ENCODE measurements at places on chromosomes 3 and 15.

GRCh38 chr3:118682921-118683320 is 351.7 kb downstream of the IGSF11 start:
- no peak for DNase-seq

- DNase-seq: no peak
Observed at GRCh38 chr15:75235051-75235673, 23.0 kb upstream of the GOLGA6C start.

GRCh38 chr15:74768099-74768770 is 13.6 kb upstream of the CSK start:
- DNase-seq: no peak

GRCh38 chr3:140177943-140178342 is 243.0 kb downstream of the CLSTN2 start:
- no peak for DNase-seq

- DNase-seq: no peak
Observed at GRCh38 chr3:122389892-122390291, 5.9 kb downstream of the FAM162A start.

DNA sequence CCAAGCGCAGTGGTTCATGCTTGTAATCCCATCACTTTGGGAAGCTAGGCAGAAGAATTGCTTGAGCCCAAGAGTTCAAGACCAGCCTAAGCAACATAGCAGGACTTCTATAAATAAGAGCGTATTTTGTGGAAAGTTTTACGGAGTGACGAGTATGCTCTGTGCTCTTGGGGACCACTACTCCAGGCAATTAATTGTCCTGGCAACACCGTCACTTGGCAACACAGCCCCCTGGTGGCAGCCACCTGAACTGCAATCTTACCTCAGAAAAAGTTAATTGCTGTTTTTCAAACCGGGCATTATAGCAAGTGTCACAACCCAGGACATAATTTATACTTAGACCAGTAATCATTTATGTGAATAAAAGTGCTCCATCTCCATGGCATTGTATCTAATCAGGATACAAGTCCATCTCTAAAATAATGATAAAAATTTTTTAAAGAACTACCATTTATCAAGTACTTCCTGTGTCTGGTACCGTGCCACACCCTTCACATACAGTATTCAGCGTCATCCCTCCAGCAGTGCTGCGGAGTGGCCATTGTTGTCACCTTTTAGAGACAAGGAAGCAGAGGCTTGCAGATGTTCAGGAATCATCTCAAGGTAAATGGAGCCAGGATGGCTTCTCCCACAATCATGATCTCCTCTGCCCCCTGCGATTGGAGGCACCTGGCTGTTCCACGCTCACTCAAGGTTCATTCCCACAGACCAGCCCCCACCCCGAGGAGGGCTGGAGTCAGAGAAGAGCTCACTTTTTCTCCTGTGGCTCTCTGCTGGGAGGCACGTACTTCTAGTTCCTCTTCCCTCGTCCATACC is 34.5 kb downstream of the PLA2G4D start:
- peak; percentile 79 for DNase-seq

DNA sequence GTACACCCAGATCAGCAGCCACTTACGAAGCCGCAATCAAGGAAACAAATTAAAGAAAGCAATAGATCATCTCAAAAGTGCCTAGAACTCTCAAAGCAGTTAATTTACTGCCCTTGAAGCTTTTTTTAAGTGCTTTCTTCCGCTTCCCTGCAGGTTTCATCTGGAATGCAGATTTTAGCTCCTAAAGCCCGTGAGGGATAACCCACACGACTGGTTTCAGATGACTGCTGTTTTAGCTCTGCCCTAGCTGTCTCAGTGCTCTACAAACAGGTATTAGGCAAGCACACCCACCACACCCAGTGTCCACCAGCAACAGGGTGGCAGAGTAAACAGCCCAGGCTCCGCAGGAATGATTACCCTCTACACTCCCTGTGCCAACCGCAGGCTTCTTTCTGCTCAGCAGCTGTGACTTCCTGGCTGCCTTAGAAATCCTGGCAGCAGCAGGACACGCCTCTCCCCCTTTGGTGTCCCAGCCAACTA is 126.0 kb downstream of the FMN1 start:
- DNase-seq: peak; percentile 38

DNA sequence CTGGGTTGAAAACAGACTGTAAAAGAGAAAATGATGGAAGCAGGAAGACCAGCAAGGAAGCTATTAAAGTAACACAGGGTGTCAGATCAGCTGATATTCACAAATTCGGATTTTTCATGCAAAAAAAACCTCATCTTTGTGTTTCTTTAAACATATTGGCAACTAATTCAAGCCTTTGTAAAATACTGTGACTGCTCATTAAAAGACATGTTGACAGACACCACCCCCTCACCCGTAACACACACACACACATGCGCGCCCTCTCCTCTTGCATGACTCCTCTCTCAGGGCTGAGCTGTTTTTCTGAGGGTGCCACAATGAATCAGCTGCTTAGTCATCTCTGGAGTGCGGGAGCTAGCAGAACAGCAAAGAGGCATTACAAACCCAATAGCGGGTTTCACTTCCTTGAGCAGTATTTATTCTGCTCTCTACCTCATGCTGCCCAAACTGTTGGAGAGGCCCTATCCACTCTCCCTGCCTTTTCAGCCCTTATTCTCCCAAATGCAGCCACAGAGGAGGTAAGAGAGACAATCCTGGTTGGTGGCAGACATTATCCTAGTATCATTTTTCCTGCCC is 35.8 kb upstream of the CCDC80 start:
- peak; percentile 80 for DNase-seq

GRCh38 chr3:50657816-50658215 is 16.9 kb upstream of the DOCK3 start:
- no peak for DNase-seq

GRCh38 chr3:33575311-33575710 is 135.1 kb upstream of the UBP1 start:
- DNase-seq: no peak

- no peak for DNase-seq
Observed at GRCh38 chr3:172185907-172186306, 146.5 kb downstream of the FNDC3B start.

GRCh38 chr3:57821765-57822164 is 65.7 kb downstream of the SLMAP start:
- no peak for DNase-seq

DNA sequence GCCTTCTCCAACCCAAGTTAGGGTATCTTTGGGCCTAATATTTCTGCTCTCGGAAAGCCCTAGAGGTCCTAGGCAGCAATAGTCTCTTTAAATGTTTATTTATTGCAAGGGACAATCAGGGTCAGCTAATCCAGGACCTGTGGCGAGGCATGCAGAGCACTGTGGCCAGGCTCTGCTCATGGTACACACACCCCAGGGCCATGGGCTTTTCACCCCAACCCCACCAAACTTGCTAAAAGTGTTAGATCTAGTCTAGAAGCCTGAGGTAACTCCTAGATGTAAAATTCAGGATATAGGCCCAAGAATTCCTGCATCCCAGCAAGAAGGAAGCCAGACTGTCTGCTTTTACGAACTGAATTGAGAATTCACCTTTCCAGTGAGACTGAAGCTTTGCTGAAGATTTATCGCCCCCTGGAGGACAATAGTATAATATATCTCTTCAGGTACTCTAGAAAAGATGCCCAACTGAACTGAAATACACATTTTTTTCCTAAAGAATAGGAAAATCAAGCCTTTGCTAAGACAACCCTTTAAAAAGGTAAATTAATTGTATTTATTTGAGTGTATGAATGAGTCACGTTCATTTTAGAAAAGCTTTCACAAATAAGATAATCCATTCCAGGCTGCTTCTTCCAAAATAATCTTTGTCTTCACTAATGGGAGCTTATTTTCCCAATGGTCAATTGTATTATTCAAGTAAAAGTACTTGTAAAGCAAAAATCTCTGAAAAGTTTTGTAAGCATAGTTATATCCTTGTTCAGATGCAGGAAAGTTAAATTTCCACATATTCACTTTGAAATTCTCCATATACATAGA is 89.8 kb downstream of the LRRC3B start:
- no peak for DNase-seq

DNA sequence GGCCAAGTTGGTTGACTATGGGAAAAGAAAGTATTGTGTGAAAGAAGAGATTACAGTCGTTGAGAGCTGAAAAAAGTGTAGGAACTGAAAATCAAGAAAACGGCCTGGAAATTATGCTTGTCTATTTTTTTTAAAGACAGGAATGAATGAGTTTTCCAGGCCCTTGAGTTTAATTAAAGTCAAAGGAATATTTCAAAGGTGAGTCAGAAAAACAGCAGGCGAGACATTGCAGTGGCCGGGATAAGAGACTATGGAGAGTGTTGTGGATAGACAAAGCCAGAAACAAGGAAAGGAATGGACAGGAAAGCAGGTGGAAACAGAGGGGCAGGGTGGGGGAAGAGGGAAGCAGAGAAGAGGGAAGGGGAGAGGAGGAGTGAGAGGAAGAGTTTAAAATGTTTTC is 275.1 kb upstream of the LRTM1 start:
- DNase-seq: no peak

DNA sequence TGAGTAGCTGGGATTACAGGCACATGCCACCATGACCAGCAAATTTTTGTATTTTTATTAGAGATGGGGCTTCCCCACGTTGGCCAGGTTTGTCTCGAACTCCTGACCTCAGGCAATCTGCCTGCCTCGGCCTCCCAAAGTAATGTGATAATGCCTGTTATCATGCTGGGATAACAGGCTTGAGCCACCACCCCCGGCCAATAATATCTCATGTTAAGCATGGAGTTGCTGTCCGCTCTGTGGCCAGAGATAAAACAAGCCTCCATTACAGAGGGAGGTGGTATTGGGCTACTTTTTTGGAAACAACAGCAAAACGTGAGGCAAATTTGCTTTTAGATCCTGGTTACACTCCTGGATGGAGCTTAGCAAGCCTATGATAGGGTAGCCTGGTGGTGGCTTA is 32.9 kb upstream of the ALG1L2 start:
- DNase-seq: no peak

DNA sequence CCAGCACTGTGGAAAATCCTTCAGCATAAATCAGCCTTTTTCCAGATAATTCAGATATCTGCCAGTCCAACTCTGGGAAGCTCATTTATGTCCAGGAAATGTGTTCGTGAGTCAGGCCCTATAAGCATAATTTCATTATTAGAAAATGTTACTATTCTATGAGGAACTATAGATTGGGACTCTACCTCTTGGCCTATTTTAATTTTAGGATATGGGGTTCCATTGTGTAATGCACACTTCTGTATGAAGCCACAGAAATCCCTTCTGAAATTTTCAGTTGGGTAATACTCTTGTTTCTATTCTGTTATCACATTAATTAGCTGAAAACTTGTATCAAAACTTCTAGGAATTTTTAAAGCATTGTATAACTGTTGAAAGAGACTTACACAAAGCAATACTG is 43.9 kb upstream of the IL12A start:
- no peak for DNase-seq

- no peak for DNase-seq
Observed at GRCh38 chr15:82105451-82106215, 59.8 kb upstream of the MEX3B start.

DNA sequence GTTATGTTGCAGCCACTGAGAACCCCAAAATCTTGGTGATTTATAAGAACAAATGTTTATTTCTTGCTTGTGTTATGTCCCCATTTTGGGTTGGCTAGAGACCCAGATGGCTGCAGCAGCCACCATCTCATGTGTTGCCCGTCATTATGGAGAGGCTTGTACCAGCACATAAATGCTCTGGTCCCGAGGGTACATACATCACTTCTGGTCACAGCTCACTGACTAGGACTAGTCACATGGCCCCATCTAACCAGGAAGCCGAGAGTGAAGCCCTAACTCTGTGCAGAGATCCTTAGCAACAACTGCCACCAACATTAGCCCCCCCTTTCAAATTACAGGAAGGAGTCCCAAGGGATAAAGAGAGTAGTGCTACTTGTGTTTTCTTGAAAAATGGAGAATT is 25.5 kb upstream of the HACD2 start:
- DNase-seq: no peak

GRCh38 chr3:51798411-51798963 is 19.4 kb upstream of the IQCF6 start:
- no peak for DNase-seq

- no peak for DNase-seq
Observed at GRCh38 chr3:64414043-64414442, 188.8 kb upstream of the PRICKLE2 start.

- no peak for DNase-seq
Observed at GRCh38 chr3:13072239-13072599, 1.0 kb downstream of the IQSEC1 start.

GRCh38 chr3:177836671-177837070 is 639.4 kb upstream of the TBL1XR1 start:
- DNase-seq: no peak

DNA sequence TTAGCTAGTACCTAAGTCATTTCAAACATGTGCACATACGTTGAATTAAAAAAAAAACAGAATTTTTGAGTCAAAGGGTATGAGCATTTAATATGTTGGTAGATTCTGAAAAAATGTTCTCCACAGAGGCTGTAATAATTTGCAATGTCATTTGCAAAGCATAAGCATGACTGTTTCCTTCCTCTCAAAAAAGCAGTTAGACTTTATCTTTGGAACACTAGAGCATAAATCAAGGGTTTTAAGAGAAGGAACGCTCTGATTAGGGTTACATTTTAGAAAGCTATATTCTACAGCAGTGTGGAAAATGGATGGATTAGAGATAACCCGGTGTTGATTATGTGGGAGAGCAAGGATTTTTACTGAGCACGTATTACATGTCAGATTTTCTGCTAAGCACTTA is 193.7 kb downstream of the WDR72 start:
- DNase-seq: no peak

GRCh38 chr15:79900087-79900486 is 3.3 kb upstream of the MTHFS start:
- no peak for DNase-seq

GRCh38 chr3:99570061-99570460 is 68.3 kb upstream of the COL8A1 start:
- no peak for DNase-seq

DNA sequence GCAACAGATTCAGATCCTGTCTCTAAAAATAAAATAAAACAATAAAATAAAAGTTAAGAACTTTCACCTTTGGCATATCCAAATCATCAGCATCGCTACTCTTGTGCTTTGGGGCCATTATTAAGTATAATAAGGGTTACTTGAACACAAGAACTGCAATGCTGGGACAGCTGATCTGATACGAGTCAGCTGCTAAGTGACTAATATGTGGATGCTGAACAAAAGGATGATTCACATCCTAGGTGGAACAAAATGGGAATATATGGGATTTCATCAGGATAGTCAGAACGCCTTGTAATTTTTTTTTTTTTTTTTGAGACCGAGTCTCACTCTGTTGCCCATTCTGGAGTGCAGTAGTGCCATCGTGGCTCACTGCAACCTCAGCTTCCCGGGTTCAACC is 29.7 kb downstream of the BUB1B start:
- no peak for DNase-seq

GRCh38 chr15:90564051-90564450 is 34.3 kb downstream of the CRTC3 start:
- no peak for DNase-seq

DNA sequence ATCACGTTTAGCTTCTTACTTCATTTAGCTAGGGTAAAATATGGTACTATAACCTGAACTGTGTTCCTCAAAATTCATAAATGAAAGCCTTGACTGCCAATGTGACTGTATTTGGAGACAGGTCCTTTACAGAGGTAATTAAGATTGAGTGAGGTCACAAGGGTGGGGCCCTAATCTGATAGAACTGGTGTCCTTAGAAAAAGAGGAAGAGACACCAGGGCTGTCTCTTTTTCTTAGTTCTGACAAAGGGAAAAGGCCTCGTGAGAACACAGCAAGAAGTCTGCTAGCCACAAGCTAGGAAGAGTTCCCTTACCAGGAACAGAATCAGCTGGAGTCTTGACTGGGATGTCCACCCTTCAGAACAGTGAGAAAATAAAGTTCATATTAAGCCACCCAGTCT is 162.7 kb downstream of the GMNC start:
- DNase-seq: no peak
